Left colon (tissue), 2 donors: ENCODE measurements at places on chromosomes 5 and 9. TPM values are rescaled to one million over a fixed set of nuclear protein-coding genes. Genes with fewer than 3 reads are reported as not detected.

The RNF208 gene
- total RNA-seq, result 9.7 TPM

The SPATA31D4 gene
- not detected for total RNA-seq

The BNC2 gene
- 3.9 TPM for total RNA-seq

The PTPRD gene
- total RNA-seq, result 107 TPM

The SUSD3 gene
- 0.95 TPM for total RNA-seq

The AJM1 gene
- 11.1 TPM for total RNA-seq

The ASPN gene
- 4.0 TPM for total RNA-seq

The MARCHF6 gene
- total RNA-seq, result 168 TPM

DNA sequence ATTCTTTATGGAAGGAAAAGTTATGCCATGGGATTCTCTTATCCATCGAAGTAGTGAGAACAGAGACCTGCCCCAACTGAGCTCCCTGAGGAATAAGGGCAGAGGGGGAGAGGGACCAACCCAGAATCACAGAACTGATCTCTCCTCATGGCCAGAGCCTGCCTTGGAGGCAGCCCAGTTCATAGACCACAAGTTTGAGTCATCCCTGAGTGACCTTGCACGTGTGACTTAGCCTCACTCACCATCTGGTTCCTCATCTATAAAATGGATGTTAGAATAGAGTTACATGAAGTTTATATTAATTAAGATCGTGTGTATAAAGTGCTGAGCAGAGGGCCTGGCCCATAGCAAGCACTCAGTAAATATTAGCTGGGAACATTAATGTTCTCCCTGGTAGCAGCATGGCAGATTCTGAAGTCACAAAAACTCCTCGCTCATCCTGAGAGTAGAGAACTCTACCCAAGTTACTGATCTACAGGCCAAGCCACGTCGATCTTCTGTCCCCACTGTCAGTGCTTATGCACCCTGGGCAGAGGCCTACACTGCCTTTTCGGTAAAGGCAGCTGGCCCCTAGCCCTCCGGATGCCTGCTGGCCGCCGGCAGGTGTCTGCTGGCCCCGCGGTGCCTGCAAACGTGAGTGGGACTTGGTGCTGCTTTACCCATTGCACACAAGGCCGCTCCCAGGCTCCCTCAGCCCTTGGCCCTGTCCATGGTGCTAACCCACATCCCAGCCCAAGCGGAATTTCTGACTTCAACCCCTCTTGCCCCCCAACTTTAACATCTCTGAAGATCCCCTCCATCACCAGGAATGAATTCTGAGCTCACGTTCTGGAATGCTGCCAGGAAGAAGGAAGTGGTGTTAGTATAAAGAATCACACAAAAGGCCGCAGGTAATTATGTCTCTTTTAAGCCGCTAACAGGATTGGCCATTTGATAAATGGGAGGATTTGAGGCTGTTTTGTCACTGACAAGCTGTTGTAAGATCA, 61.1 kb upstream of the ARAP3 start:
- DNase-seq, result peak; percentile 43

- no peak for DNase-seq
Observed at GRCh38 chr9:84593352-84593751, 76.2 kb upstream of the NTRK2 start.

GRCh38 chr5:10653751-10654400, 90.0 kb downstream of the ANKRD33B start:
- DNase-seq, result no peak

- no peak for DNase-seq
Observed at GRCh38 chr5:57482671-57483106, at the start of gene ACTBL2. TSS of gene ACTBL2 (minus strand) at chr5:57482811. CDS start at chr5:57482707, 104 bp downstream.

DNA sequence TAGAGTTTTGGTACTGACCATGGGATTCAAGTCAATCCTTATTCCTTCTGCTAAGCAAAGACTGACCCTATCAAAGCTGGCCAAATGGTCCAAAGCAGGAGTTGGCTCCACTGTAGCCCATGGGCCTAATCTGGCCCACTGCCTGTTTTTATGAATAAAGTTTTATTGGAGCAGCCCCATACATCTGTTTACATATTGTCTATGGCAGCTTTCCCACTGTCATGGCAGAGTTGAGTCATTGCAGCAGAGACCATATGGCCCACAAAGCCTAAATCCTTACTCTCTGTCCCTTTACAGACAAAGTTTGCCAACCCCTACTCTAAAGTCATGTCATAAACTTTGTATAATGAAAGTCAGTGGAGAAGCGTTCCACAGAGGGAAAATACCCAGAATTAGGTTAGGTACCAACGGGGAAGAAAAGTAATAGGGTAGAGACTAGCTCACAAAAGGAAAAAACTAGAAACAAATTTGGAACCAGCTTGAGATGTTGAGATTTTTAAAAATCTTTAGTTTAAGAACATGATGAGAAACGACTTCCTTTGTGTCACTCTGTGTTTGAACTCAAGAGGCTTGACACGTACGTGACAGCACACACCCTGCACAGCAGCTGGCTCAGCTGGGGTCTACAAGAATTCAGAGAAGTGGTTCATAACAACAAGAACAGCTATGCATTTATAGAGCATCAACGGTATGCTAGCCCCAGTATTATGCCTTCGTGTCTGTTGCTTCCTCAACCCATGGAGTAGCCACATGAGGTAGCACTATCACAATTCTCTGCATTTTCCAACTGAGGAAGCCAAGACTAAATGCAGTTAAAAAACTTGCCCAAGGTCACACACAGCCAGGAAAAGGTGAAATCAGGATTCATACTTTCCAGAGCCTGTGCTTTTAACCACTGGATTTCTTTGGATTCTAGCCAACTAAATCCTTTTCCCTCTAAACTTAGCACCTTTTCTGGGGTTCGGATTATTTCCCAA, 198.9 kb upstream of the WWC1 start:
- DNase-seq, result no peak

DNA sequence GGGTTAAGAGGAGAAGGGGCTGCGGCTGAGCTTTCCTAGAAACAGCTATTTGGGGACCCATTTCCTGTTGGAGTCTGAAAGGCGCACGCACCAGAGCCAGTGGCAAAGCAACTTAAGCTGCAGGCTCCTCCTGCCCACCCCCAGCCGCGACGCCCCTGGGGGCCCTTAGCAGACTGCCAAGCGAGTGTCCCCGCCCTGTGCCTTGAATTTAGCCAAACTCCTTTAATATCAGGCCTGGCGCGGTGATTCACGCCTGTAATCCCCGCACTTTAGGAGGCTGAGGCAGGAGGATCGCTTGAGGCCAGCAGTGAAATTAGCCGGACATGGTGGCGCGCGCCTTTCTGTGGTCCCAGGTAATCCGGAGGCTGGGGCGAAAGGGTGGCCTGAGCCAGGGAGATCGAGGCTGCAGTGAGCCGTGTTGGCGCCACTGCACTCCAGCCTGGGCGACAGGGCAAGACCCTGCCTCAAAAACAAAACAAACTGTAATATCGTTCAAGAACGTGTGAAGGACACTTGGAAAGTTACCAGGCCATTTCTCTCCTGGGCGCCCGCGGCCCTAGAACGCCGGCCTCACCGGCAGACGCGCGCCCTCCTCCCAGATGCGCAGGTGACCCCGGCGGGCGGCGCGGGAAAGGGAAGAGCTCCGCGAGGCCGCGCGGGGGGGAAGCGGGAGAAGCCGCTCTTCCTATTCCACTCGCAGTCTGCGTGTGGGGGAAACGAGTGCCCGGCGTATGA, 1.0 kb upstream of the F2R start:
- DNase-seq, result no peak

- no peak for DNase-seq
Observed at GRCh38 chr9:96376891-96377874, 6.3 kb downstream of the SLC35D2 start.

DNA sequence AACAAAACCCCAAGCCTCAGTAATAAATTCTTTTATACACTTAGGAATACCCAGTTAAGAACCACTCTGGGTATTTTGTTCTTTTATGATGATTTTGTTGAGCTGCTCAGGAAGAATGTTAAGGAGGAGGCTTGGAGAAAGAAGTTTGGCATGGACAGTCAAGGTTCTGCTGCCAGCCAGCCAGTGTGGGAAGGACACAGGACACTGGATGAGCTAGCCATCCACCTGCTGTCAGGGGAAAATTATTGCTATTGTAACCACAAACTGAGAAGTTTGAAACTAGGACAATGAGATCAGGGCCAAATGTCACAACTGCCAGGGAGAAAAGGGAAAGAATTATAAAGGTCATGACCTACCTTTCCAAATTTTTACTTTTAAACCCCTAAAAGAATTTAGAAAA, 25.9 kb upstream of the ADAMTSL1 start:
- no peak for DNase-seq

DNA sequence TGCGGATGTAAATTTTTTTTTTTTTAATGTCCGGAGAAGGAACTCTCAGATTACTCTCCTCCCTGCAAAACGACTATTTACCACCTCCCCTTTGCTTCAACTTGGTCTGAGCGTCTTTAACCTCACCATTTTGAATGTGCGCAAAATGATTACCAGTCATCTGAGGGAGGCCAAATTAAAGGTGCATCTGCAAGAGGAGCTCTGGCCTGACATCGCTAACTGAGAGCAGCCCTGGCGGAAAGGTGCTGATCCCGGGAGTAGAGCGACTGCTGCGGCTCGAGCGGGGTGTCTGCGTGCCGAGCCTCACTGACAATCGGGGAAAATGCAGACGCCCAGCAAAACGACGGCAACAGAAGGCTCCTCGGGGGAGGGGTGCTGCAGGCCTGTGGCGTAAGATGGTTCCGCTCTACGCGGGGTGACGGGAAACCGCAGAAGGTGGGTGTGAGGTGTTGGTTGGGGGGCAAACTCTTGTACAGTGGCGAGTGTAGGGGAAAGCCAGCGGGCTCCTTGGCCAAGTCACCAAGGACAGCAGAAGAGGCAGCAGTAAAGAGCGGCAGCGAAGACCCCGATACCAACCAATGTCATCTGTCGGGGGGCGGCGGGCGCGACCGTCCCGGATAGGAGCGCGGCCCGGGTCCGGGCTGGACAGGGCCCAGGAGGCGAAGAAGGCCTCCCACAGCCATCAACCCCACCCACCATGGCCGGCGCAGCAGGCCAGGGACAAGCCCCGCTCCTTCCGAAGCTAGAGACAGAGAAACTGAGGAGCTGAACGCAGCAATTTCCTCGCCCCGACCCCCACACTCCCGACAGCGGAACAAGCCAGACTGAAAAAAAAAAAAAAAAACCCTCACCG, 557 bp downstream of the PJA2 start:
- DNase-seq, result peak; percentile 70

DNA sequence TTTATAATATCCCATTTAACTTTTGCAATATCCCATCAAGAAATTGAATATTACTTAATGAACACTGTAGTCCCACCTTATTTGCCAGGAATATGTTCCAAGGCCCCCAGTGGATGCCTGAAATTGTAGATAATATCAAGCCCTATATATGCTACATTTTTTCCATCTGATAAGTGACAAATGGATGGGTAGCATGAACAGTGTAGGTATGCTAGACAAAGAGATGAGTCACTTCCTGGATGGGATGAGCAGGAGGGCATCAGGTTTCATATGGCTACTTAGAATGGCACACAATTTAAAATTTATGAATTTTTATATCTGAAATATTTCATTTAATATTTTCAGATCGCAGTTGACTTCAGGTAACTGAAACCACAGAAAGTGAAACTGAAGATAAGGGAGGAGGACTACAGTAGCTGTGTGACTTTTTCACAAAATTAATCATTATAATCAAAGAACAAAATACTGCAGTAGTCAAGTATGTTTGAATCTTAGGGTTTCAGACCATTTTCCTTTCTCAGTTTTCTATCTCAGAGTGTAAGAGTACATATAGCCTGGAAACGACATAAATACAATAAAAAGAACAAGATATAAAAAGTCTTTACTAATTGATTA, 636.4 kb upstream of the ARRDC3 start:
- no peak for DNase-seq

DNA sequence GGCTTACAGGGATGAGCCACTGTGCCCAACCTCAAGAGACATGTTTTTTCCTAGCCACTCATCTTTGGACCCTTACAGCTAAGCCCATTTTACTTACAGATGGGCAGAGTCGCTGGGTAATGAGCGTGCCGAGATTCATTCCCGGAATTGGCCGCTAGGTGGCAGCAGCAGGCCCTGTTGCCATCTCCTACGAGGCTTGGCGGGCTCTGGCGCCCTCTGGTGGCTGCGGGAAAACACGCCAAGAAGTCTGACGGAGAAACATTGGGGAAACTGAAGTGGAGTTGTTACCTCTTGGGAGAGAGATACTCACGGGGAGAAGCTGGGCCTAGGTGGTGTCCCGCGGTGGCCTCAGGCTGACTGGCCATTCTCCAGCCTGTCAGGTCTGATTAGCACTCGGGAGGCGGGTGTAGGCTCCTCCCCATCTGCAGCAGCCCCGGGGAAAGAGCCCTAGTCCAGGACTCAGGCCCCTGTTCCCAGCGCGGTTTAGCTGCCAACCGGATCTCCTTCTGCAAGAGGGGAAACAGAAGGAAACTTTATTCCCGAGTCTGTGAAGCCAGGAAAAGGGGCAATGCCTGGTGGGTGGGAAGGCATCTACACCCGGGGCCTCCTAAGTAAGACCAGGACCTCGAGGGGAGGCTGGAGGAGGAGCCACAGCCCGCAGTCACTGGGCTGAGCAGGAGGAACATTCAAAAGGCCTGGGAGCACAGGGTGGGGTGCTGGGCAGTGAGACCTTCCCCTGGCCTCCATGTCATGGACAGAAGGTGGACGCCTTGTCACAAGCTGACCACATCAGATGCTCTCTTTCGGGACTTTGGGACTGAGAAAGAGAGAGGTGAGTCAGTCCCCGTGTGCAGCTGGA, 9.7 kb downstream of the PTGES2 start:
- DNase-seq, result peak; percentile 97

GRCh38 chr9:124768750-124769548, 2.2 kb downstream of the NR6A1 start:
- DNase-seq, result no peak

- no peak for DNase-seq
Observed at GRCh38 chr5:1465117-1465516, 19.9 kb upstream of the SLC6A3 start.

GRCh38 chr9:34707130-34707529, 2.8 kb downstream of the CCL21 start:
- DNase-seq, result no peak

GRCh38 chr5:142048272-142048671, 35.4 kb upstream of the GNPDA1 start:
- no peak for DNase-seq

DNA sequence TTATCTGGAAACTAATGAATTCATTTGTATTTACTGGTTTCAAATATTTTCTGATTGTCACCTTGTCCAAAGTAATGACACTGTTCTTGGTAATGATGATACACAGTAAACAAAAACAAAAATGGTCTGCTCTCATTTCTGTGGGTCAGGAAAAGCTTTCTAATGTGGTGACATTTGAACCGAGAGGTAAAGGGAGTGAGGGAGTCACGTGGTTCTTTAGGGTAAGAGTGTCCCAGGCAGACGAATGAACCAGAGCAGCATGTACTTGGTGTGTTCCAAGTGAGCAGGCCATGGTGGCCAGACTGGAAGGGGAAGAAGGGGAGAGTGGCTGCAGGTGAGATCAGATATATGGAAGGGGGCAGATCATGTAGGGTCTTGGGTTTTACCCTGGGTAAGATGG, 247.0 kb upstream of the SLC30A5 start:
- no peak for DNase-seq

- peak; percentile 84 for DNase-seq
Observed at GRCh38 chr9:137236238-137236935, 4.7 kb upstream of the TUBB4B start.
